ENCODE measurements at places on chromosomes 3 and 15.

GRCh38 chr15:38555686-38556334 lies 8.8 kb downstream of the RASGRP1 start:
- H3K27me3 ChIP-seq: peaks cover 95% of the 10 kb centered on the region
- no peaks in the 10 kb centered on the region for H3K36me3 ChIP-seq
- no peaks in the 10 kb centered on the region for H3K4me1 ChIP-seq
- H3K27ac ChIP-seq: no peak overlapping the region
- DNase-seq: no peak

- DNase-seq: no peak
- H3K27me3 ChIP-seq: no peaks in the 10 kb centered on the region
- no peak overlapping the region for H3K4me3 ChIP-seq
- no peaks in the 10 kb centered on the region for H3K4me1 ChIP-seq
- H3K36me3 ChIP-seq: no peaks in the 10 kb centered on the region
- no peak overlapping the region for H3K27ac ChIP-seq
Measured at GRCh38 chr3:115361806-115362205, 214.7 kb upstream of the ZBTB20 start.

GRCh38 chr3:59247402-59247841 lies 197.6 kb upstream of the CFAP20DC start:
- no peaks in the 10 kb centered on the region for H3K36me3 ChIP-seq
- H3K4me3 ChIP-seq: no peak overlapping the region
- peaks cover 50% of the 10 kb centered on the region for H3K4me1 ChIP-seq

GRCh38 chr3:101962055-101962454 lies 112.7 kb downstream of the NFKBIZ start:
- no peak for DNase-seq
- H3K4me3 ChIP-seq: no peak overlapping the region
- H3K27ac ChIP-seq: no peak overlapping the region
